NAMALWA (cell line): ENCODE measurements at places on chromosomes 11 and 22.

DNA sequence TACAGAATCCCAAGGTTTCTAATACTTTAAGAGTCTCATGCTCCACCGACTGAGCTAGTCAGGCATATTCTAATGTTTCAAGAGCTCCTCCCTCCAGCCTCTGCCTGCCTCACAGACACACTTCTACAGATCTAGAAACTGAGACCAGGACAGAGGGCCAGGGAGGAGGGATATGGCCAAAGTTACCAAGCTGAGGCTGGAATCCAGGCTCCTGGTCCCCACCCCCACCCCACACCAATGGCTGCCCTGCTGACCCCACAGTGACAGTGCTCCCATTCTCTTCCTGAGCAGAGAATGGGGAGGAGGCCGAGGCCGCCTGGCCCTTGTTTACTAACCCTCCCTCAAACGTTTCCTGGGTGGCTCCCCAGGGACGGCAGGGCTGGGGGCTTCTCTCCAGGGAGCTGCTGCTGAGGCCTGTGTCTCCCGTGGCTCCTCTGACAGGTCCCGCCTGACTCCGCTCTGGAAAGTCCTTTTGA, 2.2 kb downstream of the PLEKHB1 start:
- no peak for DNase-seq

- no peak for DNase-seq
Measured at GRCh38 chr22:33682927-33683326, 237.3 kb downstream of the LARGE1 start.

- no peak for DNase-seq
Measured at GRCh38 chr11:75352588-75353206, 1.2 kb upstream of the ARRB1 start.

DNA sequence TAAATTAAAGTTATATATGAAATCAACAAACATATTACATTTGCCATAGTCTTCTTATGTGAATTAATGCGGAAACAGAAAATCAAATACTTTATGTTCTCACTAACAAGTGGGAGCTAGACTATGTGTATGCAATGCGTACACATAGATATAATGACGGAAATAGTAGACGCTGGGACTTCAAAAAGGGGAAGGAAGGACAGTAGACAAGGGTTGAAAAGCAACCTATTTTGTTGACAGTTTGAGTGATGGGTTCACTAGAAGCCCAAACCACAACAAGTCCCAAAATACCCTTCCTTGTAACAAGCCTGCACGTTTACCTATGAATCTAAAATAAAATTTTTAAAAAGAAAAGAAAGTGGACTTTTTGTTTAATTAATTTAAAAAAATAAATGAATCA, 430.8 kb upstream of the CNTN5 start:
- DNase-seq: no peak
